Osteoblast (primary cell): ENCODE measurements at places on chromosomes 5 and 9.
A peak's percentile ranks its signal among the peaks of the same experiment; 100 is the strongest.

DNA sequence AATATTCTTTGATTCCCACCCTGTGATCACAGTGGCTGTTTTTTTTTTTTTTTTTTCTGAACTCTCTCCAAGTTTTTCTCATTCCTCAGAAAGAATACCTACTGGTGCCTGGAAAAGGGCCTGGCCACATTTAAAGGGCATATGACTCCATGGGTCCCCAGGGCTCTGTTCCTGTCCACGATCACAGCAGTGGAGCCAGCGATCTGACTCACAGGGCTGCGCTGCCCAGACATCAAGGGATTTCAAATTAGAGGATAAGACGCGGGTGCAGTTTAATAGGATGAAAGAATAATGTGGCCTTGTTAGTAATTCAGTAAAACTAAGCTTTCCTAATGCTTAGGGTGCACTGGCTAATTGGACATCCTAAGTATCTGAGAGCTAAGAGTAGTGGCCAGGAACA, 175.1 kb upstream of the MSX2 start:
- no peak for DNase-seq

GRCh38 chr9:36143245-36143641, 6.7 kb downstream of the GLIPR2 start:
- no peak for DNase-seq

DNA sequence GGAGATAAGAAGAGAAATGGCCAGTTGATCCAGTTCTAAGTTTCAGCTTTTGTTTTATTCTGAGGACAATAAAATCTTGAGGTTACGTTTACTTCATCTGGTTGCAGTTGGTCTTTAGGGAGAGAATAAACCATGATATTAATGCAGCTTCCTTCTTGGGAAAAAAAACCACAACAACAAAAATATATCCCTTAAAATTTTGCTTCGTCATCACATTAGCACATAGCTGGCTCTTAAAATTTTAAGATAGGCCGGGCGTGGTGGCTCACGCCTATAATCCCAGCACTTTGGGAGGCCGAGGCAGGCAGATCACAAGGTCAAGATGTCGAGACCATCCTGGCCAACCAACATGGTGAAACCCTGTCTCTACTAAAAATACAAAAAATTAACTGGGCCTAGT, 86.4 kb downstream of the EQTN start:
- DNase-seq, result no peak

DNA sequence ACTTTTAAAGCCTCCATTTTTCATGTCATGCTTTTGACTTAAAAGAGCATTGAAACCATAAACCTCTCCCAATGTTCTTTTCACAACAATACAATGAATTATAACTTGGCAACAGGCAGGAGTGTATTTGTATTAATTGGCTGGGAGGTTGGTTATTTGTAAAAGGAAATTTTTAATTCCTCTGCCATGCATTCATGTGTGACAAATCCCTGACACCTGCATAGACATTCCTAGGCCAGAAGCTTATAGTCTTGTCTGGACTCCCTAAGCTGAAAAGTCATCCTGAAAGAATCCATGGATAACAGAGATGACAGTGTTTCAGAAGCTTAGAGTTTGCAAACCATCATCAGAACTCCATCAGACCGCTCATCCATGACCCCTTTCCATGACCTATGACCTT, 76.3 kb upstream of the PTGER4 start:
- peak; percentile 17 for DNase-seq

- DNase-seq, result no peak
These were observed 24.6 kb downstream of the NR2F1 start for GRCh38 chr5:93607367-93608258.

GRCh38 chr9:69976152-69976551, 67.5 kb upstream of the MAMDC2 start:
- DNase-seq, result no peak

GRCh38 chr9:118108971-118109370, 404.8 kb downstream of the TLR4 start:
- no peak for DNase-seq

DNA sequence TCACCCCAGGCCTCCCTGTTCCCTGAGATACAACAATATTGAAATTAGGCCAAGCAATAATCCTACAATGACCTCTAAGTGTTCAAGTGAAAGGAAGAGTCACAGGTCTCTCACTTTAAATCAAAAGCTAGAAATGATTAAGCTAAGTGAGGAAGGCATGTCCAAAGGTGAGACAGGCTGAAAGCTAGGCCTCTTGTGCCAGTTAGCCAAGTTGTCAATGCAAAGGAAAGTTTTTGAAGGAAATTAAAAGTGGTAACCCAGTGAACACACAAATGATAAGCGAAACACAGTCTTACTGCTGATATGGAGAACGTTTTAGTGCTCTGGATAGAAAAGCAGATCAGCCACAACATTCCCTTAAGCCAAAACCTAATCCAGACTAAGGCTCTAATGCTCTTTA, 39.8 kb downstream of the PTAR1 start:
- no peak for DNase-seq

DNA sequence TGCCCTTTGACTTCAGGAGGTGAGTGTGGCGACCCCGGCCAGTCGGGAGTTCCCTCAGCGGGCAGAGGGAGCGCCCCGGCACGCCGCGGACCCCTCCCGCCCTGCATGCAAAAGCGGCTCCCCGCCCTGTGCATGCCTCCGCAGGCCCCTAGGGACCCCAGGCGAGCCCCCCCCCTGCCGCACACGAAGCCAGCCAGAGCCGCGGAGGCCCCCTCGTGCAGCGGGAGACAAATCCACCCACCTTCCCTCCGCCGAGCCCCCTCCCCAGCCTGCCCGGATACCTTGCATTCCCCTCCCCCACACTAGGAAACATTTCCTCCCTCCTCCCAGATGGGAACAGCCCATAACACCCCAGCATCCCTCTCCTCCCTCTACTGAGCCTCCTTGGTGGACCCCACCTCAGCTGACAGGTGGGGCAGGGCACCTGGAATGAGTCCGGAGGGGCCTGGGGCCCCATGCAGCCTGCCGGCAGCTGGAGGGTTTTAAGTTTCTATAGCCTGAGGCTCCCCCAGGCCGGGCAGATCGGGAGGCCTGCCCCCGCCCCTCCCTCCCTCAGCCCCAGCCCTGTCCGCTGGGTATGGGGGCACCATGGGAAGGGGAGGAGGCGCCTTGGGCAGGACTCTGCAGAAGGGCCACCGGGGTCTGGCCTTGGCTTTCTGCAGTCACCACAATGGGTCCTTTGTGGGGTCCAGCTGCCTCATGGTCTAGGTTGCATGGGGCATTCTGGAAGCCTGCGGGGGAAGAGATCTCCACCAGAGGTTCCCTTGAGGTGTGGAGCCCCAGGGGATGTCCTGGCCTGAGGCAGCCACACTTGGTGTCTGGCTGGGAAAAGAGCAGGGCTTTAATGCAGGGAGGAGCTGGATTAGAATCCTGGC, 601 bp downstream of the ERGIC1 start:
- DNase-seq, result peak; percentile 89

- peak; percentile 71 for DNase-seq
These were observed 3.2 kb downstream of the NCS1 start for GRCh38 chr9:130175355-130175754.
